ENCODE measurements at places on chromosomes 2 and 18. TPM values are rescaled to one million over a fixed set of nuclear protein-coding genes. Genes with fewer than 3 reads are reported as not detected.

DNA sequence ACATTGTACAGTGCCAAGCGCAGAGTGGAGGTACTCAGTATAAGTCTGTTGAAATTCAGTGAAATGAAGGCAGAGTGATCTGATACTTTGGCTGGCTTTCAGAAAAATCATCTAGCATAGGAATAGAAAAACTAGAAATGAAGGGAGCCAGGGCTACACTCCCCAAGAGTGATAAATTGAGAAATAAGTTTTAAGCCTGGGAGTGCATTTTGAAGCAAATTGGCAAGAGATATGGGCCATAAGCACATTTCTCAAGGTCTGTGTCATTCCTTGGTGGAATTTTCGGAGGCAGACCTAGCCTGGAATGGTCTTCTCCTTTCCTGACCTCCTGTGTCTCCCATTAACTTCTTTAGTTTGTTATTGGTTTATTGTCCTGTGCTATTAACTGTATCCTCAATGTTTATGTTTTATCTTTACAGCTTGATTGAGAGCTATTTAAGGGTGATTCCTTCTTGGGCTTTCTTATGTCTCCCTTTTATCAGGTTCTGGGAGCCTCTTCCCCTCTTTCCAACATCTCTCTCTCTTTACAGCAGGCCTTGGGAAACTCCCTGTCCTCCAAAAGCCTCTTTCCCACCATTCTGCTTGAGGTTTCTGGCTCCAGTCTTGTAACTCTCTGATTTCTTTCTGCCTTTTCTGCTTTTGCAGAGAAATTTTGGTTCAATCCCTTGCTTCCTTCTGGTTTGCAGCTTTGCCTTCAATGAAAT, 649.5 kb downstream of the SLC4A3 start:
- no peak overlapping the region for H3K27ac ChIP-seq
- H3K36me3 ChIP-seq: no peaks in the 10 kb centered on the region
- DNase-seq: no peak
- no peak overlapping the region for H3K4me3 ChIP-seq
- no peaks in the 10 kb centered on the region for H3K4me1 ChIP-seq

DNA sequence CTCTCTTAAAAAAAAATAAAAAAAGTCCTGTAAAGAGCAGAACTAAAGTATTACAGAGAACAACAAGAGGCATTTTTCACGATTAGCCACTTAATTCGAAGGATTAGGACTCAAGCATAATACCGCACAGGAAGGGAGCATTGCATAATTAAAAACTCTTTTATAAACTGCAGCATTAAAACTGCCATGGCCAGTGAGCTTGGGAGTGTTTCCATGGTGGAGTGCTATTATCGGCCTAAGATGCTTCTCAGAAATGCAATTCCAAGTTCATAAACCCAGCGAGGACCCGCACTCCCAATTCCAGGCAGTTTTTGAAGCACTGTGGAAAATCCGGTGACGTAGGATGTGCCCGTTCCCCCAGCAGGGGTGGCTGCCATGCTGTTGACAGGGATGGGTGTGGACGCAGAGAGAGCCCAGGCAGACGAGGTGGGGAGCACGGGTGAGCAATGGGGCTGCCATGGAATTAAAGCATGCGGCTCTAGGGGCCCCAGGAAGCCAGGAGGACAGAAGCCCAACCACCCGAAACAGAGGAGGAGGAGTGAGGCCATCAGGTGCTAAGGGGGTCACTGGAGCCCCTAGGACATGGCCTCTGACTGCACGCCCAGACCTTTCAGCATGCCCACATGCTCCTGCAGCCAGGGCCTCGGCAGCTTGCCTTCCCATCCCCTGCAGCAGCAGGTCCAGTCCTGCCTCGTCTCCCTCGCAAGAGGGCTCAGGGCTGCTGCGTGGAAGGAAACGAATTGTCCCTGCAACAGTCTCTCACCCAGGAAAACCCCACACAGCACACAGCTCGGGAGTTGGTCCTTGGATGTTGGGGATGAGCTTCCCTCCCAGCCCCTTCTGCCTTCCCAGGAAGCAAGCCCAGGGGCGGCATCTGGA, 233.4 kb downstream of the NDUFA10 start:
- no peak overlapping the region for H3K27ac ChIP-seq
- no peaks in the 10 kb centered on the region for H3K36me3 ChIP-seq
- DNase-seq: no peak
- no peaks in the 10 kb centered on the region for H3K27me3 ChIP-seq
- H3K4me3 ChIP-seq: no peak overlapping the region

GRCh38 chr18:26383454-26384270, 157.4 kb downstream of the TAF4B start:
- H3K27ac ChIP-seq: no peak overlapping the region
- H3K36me3 ChIP-seq: peaks cover 4% of the 10 kb centered on the region
- no peak overlapping the region for H3K4me3 ChIP-seq
- peak; percentile 32 for DNase-seq
- H3K4me1 ChIP-seq: no peaks in the 10 kb centered on the region

DNA sequence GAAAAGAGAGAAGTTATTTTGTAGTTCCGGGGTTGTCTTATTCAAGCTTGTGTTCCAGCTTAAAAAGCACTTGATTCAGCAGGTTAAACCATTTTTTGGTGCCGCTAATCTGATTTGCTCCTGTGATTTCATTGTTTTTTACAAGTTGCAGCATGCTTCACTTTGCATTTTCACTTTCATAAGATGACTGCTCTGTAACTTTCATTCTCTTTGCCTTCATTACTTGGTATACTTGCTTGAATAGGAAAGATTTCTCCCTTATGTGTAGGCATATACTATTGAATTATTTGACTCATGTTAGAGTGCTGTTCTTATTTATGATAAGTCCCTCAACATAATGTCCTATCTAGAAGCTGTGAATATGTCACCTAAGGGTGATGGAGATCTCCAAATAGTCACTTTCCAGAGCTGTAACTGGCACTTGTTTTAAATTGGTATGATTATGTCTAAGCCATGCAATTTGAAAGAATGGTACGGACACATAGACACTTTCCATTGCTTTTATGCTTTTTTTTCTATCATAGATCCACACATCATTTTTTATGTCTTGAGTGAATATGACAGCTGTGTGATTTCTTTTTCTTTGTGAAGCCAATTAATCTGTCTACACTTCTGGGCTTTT, 254.5 kb downstream of the DSEL start:
- H3K4me3 ChIP-seq: no peak overlapping the region
- no peak for DNase-seq
- no peak overlapping the region for H3K27ac ChIP-seq
- peaks cover 3% of the 10 kb centered on the region for H3K27me3 ChIP-seq
- peaks cover 45% of the 10 kb centered on the region for H3K4me1 ChIP-seq

GRCh38 chr2:40360652-40361051, 91.2 kb downstream of the SLC8A1 start:
- peaks cover 7% of the 10 kb centered on the region for H3K4me1 ChIP-seq
- H3K27ac ChIP-seq: no peak overlapping the region
- H3K4me3 ChIP-seq: no peak overlapping the region

- no peaks in the 10 kb centered on the region for H3K36me3 ChIP-seq
- no peak overlapping the region for H3K27ac ChIP-seq
- H3K27me3 ChIP-seq: peaks cover 12% of the 10 kb centered on the region
- H3K4me3 ChIP-seq: no peak overlapping the region
These were observed 35.7 kb downstream of the C18orf63 start for GRCh38 chr18:74351354-74351753.

DNA sequence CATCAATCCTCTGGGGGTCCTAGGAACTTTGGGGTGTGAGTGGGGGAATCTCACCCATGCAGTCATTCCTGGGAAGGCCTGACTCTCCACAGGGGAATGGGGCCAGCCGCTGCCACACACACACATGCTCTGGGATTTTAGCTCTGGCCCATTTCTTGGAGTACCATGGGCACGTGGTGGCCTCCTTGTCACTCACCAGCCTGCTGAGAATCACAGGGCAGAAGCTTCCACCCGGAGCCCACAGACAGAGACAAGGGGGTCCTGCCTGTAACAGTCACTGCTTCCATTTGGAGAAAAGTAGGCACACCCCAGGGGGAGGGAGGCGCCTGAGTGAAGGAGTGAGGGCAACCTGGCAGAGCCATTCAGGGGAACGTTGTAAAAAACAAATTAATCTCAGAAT, 48.8 kb downstream of the TWIST2 start:
- no peak for DNase-seq
- no peak overlapping the region for H3K27ac ChIP-seq
- H3K4me3 ChIP-seq: no peak overlapping the region
- no peaks in the 10 kb centered on the region for H3K36me3 ChIP-seq
- H3K4me1 ChIP-seq: no peaks in the 10 kb centered on the region
- no peaks in the 10 kb centered on the region for H3K27me3 ChIP-seq

- no peak overlapping the region for H3K27ac ChIP-seq
- no peaks in the 10 kb centered on the region for H3K36me3 ChIP-seq
- H3K4me3 ChIP-seq: no peak overlapping the region
- DNase-seq: no peak
These were observed 264.5 kb downstream of the EIPR1 start for GRCh38 chr2:3113122-3113521.

GRCh38 chr2:121260370-121261154, 24.4 kb downstream of the TFCP2L1 start:
- no peaks in the 10 kb centered on the region for H3K36me3 ChIP-seq
- no peak overlapping the region for H3K27ac ChIP-seq
- H3K4me1 ChIP-seq: no peaks in the 10 kb centered on the region
- H3K27me3 ChIP-seq: peaks cover 10% of the 10 kb centered on the region
- no peak for DNase-seq

- no peak for DNase-seq
- H3K27me3 ChIP-seq: no peaks in the 10 kb centered on the region
- no peaks in the 10 kb centered on the region for H3K36me3 ChIP-seq
- H3K4me1 ChIP-seq: no peaks in the 10 kb centered on the region
- no peak overlapping the region for H3K27ac ChIP-seq
These were observed 601.7 kb upstream of the VRK2 start for GRCh38 chr2:57444752-57445430.

The ZNF638 gene
- 87.6 TPM for total RNA-seq

The UCN gene
- total RNA-seq: 2.8 TPM

The UGT1A6 gene
- not detected for total RNA-seq

All from activated CD4-positive, alpha-beta T cell treated with anti-CD3 and anti-CD28 coated beads, Interleukin-2, amount 10 ng/mL, durations not matched to agents 7 days and 5 days (primary cell).